T-helper 1 cell (primary cell): ENCODE measurements at places on chromosomes 7 and 10.

DNA sequence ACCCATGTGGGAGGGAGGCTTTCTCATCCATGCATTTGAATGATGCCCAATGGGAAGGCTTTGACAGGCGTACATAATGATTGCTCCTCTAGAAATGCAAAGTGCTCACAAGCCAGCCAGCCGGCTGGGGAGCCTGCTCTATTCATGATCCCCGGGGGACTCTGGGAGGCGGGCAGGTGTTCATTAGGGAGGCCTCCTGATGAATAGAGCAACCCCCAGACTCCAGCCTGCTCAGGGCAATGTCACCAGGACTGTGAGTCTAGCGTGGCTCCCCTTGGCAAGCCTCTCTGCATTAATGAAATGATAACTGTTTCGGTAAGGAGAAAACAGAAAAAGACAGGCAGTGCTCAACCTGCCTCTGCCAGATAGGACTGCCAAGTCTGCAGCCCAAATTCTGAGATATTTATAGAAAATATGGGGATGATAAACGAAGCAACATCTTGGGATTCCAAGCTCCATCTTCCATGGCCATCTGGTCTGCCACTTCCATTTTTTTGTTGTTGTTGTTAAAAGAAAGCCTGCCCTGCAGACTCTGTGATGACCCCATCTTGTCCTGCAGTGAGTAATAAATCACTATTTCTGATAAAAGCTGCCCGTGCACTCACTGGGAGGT lies 236.4 kb downstream of the PRPF18 start:
- DNase-seq, result no peak

DNA sequence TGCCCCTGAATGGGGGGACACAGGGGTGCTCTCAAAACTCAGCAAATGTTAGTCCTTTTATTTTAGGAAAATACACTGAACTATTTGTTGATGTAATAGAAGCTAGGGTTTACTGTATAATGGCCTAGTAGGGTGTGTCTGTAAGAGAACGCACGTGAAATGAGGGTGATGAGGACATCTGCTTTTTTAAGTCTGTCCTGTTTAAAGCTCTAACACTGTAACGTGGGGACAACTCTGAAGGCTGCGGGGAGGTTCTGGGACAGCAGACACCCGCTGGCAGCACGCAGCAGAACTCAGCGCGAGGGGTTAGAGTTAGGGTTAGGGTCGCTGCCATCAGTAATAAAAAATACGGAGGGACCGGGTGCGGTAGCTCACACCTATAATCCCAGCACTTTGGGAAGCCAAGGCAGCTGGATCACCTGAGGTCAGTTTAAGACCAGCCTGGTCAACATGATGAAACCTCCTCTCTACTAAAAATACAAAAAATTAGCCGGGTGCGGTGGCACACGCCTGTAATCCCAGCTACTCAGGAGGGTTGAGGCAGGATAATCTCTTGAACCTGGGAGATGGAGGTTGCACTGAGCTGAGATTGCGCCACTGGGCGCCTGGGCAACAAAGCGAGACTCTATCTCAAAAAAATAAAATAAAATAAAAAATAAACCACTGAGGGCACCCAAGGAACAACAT lies 98.0 kb downstream of the CTBP2 start:
- no peak for DNase-seq

DNA sequence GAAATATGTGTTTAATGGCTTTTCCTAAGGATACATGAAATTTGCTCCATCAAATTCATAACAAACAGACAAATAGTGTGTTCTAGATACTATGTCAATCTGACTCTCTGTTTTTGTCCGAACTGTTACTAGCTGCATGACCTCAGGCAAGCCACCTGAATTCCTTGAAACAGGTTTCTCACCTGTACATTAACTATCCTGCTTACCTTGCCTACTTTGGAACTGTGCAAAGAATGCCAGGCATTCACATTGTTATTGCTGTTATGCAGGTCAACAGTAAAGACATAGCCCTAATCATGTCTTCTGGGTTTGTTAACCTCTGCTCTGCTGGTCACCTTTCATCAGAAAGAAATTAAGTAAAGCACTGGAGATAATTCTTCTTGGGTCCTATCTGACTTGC lies 1283.9 kb upstream of the CELF2 start:
- DNase-seq, result no peak

DNA sequence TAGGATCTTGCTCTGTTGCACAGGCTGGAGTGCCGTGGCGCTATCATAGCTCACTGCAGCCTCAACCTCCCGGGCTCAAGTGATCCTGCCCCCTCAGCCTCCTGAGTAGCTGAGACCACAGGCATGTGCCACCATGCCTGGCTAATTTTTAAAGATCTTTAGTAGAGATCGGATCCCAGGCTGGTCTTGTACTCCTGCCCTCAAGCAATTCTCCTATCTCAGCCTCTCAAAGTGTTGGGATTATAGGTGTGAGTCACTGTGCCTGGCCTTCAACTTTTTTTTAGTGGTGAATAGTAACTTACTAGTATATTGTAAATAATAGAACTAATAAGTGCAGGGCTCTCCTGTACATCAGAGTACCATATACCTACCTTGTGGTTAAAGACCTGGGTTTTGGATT lies 52.1 kb upstream of the LMTK2 start:
- no peak for DNase-seq

DNA sequence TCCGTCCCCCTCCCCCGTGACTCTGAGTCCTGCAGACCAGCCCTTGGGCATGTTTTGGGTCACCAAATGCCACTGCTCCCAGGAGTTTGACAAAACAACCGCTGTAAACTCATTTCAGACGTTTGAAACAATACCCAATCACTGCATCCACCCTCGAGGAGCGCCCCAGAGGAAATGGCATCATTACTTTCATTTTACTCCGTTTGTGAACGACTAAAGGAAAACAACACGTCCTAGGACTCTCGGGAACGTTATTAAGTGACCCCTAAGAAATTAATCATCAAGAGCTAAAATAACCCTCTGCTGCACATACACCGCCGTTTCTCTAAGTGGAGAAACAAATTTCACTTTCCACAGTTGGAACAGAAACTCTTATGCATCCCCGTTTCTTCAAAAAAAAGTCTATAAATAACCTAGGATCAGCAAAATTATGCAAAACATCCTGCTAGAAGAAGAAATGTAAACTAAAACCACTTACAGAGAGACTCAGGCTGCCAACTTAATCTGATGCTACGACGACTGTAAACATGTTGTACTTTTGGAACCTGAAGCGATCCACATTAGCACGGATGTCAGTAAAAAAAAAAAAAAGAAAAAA lies 109.9 kb upstream of the EFCAB10 start:
- DNase-seq, result no peak

DNA sequence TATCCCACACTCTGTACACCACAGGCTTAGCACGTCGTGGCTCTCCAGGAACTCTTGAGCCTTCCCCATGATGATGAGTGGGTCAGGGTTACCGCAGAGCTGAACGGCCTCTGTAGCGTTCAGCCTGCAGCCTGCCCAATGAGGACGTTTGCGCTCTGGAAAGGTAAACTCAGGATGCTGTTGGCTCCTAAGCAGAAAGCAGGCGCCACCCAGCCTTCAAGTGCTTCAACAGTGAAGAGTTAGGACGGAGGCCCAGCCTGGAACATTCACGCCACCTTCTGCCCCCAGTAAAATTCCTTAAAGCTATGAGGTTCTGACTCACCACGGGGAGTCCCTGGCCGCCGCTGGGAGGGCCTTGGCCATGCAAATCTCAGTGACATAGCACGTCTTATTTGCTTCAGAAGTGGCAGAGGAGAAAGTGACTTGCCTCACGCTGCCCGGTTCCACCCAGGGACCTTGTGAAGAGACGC lies 161.5 kb upstream of the SH2B2 start:
- no peak for DNase-seq

- DNase-seq, result no peak
Measured at GRCh38 chr7:66164356-66164755, 40.8 kb upstream of the TPST1 start.

DNA sequence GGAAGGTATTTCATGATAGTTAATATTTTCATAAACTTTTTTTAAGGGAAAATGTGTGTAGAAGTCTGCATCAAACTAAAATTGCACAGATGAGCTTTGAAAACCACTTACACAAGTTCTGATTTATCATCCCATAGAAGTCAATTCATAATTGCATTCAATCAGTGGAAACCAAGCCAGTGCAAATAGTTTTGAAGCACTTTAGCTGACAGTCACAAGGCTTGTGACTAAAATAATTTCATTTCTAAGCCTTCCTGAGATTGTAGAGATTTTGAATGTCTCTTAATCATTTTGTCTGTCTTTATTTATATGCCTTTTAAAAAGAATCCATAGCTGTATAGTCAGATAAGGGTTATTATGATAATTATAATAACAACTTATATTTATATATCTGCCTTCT lies 41.4 kb downstream of the EXOC4 start:
- DNase-seq, result no peak
